ENCODE measurements at places on chromosomes 3 and 15.

DNA sequence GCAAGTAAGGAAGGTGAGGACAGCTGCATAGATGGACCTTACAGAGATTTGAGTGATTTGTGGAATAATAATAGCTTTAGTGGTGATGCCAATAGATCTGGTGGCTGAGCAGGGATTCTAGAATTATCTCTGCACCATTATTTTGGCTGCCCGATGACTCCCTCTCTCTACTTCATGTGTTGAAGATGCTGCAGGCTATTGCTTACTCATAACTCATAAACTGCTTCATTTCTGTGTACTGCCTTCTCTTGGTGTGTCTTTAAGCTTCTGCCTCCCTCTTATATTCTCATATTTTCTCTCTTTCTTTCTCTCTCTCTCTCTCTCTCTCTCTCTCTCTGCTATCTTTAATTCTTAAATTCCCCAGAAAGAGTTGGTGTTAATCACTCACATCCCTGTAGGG, 256.0 kb upstream of the TRIM42 start:
- DNase-seq: no peak

- no peak for DNase-seq
These were observed 119.1 kb downstream of the TCF12 start for GRCh38 chr15:57037548-57037947.

- DNase-seq: no peak
These were observed 183.7 kb downstream of the DPH6 start for GRCh38 chr15:35362195-35362829.

DNA sequence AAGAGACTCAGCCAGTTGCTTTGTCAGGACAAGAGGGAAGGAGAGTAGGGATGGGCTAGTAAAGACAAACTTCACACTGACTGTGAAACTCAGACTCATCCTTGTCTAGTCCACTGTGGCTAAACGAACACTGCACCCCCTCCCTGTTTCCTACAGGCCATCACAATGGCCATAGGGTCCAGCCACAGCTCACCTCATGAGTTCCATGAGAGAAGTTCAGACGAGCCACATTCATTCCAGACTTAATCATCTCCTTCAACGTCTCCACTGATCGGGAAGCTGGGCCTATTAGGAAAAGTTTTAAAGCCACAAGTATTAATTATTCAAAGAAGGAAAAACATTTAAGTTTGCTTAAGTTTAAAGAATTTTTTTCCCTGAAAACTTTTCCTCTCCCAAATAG, 13.8 kb downstream of the PKM start:
- no peak for DNase-seq

- no peak for DNase-seq
These were observed 4.0 kb downstream of the RAB11A start for GRCh38 chr15:65873256-65873655.

DNA sequence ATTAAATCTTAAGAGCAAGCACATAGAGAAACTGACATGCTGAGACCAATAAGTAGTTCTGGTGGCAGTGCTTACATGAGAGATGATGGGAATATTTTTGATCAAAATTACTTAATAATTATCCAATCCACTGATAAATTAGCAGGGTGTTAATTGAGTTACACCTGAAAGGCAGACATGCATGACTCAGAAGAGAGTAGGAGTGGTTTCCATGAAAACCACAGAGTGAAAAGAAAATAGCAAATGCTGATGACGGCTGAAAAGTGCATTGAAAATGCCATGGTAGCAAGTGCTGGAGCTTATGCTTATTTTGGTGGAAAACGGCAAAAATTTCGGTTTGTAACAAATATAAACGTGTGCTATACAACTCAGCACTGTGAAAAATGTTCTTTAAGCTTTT, 267.8 kb upstream of the LRRN1 start:
- DNase-seq: no peak

DNA sequence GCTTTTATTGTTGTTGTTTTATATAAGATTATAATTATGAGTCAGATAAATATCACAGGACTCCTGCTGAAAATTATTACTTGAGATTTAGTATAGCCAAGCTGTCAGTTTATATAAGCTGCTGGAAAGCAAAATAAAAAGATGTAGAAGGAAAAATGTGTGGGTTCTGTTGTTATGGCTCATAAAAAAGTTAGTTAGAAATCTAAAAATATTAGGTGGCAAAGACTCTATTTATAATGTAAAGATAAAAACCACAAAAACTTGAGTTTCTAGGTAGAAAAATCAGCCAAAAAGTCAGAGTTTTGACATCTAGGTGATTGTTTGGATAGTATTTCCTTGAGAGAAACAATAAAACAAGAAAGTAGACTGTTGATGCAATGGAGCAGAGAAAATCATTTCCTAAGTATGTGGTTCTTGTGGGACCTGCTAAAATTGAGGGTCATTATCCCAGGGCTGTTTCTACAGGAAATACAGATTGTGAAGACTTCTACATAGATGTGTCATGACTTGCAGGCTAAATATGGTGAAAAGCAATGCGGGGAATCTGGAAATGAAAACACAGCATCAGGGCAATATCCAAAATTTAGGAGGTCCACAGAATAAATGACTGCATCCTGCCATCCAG, 1109.6 kb upstream of the CADM2 start:
- no peak for DNase-seq

DNA sequence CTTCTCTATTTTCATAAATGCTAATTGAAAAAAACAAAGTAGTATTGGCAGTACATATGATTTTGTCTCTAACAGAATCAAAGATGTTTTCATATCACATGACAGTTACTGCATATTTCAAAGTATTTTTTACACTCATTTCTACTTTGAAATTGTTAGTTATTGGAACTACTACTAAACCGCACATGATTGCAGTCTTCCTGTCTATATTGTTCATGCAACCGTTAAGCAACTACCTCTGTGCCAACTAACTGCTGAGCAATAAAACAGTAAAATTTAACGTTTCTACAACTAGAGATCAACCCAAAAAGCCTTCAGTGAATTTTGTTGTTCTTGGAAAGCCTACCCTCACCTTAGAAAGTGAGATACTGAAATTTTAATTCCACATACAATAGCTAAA, 64.2 kb downstream of the DMXL2 start:
- DNase-seq: no peak

- peak; percentile 7 for DNase-seq
These were observed 36.5 kb downstream of the ANAPC13 start for GRCh38 chr3:134449277-134449676.

GRCh38 chr3:126798521-126798920, 94.5 kb downstream of the CHCHD6 start:
- DNase-seq: no peak
